ENCODE measurements at places on chromosomes 5 and 9.

GRCh38 chr9:14250794-14251153 lies 63.2 kb downstream of the NFIB start:
- no peak for DNase-seq

DNA sequence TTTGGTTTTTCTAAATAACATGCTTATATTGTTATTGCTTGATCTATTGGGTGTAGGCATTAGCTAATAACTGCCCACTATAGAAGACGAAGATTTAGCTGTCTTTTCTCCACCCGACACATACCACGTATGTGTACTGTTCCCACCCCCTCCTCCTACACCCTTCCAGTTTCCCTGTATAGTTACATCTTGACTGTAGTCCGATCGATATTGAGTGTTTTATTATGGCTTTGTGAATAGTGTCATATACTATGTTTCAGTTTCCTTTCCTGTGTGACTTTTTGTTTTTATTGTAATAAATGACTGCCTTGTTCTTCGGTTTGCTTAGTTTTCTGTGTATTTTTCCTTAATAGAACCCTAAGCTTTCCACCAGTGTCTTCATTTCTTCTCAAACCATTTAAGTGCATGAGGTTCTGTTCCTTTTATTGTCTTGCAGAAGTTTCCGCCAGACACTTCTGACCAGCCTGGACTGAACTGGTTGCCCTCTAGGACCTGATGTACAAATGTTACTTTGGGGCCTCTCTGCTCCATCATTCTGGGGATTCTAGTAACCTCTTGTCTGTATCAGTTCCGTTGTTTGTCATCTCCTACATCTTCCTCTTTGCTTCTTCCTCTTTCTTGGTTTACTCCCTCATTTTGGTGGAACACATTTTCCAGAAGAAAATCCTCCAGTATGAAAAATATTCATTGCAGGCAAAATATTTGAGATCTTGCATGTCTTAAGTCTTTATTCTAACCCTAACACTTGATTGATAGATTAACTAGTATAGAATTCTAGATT lies 61.8 kb downstream of the PRKACG start:
- no peak for DNase-seq

DNA sequence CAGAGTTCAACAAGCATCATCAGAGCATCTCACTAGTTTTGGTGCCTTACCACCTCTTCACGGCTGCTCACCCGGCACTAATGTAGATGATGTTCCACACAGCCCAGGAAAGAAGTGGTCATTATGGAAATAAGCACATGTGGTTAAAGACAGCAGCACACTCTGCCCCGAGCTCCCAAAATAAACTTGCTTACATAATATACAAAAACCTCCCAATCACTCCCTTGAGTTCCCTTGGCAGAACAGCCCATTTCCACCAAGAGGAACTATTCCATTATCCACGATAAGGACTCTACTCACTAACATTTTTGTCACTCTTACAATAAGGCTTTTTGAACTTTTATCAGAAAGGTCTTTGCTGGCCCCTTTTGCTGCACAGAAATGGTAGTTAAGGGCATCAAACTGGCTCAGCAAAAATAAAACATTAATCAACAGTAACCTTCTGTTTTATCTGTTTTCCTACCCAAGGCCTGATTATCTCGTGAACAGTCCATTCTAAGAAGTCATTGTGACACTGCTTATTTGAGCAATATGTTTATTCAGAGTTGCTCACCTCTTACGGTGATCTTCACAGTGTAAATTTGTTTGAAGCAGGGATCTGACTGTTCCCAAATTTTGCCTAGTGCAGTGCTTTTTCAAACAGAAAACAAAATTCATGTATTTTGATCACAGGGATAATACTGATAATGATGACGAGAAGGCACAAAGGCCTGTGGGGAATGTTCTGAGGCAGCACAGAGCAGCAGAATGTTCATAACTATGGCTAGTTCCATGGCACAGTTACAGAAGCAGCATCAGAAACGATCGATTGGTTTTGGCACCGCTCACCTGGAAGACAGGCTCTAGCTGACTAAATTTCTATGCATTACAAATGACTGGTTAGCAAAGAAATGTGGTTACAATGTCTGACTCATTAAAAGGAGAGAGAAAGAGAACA lies 399.8 kb upstream of the PIK3R1 start:
- DNase-seq = no peak

DNA sequence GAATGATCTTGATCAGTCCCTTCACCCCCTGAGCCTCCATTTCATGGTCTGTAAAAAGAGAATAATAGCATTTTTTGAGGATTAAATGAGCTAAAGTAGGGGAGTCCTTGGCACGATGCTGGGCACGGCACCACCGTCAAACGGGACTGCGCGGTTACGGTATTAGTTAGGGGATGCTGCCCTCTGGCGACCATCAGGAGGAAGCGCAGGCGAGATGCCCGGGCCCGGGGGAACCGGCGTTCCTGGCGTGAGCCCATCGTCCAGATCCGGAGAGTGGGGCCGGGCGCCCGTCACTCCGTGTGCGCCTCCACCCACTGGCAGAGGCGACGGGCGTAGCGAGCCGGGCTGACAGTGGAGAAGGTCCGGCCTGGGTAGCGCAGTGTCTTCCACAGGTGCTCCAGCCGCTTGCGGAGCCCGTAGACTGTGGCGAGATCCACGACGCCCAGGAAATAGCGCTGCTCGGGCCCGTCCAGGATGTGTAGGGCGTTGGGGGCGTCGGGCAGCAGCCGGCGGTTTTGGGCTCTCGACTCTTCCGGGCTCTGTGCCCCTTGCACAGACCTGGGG lies 4.8 kb upstream of the ST6GALNAC4 start:
- peak; percentile 57 for DNase-seq

DNA sequence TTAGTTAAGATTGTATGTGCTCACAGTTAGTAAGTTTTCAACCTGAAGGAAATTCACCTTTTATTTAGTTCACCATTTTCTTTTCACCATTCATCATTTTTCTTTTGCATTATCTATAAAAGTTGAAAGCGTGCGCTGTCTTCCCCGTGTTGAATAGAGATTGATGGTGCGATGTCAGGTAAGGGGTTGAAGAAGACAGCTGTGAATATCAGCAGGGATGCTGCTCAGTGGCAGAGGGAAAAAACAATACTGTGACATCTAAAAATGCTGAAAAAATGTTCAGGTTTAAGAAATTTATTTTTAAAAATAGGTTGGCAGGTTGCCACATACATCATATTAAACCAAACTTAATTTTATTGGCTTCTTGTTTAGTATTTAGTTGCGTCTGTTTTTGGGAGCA lies 815.0 kb downstream of the DTWD2 start:
- DNase-seq = no peak

GRCh38 chr9:33133186-33133585 lies 34.0 kb downstream of the B4GALT1 start:
- no peak for DNase-seq

Data from activated naive CD8-positive, alpha-beta T cell treated with anti-CD3 and anti-CD28 coated beads, Interleukin-2, amount 50 U/mL, for 16 hours (primary cell).